ENCODE measurements at places on chromosomes 12 and 14.
A peak's percentile ranks its signal among the peaks of the same experiment; 100 is the strongest.

GRCh38 chr14:54908190-54908589 lies 5.6 kb upstream of the GCH1 start:
- DNase-seq: no peak

DNA sequence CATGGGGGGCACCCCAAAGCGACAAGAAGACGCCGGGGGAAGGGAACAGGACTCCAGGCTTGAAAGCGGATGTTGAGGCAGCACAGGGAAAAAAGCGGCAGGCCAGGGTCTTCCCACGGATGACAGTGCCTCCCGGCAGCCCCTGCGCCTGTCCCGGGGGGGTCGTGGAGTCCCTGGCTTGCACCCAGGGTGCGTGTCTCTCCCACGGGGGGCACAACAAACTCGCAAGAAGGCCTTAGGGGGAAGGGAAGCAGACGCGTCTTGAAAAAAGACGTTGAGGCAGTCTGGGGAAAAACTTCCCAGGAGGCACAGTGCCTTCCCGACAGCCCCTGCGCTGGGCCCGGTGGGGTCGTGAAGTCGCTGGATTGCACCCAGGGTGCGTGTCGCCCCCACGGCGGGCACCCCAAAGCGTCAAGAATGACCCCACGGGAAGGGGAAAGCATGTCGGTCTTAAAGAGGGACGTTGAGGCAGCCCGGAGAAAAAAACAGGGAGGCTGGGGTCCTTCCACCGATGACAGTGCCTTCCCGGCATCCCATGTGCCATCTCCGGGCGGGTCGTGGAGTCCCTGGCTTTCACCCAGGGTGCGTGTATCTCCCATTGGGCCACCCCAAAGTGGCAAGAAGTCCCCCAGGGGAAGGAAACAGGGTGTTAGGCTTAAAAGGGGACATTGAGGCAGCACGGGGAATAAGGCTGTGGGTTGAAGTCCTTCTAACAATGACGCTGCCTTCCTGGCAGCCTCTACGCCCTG lies 159.9 kb upstream of the ALG10B start:
- DNase-seq: no peak

DNA sequence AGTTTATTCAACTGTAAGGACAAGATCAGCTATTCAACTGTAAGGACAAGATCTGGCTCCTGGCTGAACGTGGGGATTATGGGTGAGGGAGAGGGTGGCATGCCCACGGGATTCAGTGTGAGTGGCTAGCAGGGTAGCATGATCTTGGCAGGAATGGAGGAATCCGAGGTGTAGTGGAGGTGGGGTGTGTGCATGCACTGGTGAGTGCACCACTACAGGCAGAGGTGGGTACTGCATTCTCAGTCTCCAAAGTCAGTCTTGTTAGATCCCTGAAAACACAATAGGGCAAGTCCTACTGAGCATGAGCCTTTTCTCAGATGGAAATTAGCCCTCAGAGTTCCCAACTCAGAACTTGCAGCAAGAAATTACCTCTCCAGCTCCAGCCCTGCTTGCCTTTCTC lies 32.2 kb upstream of the DCD start:
- DNase-seq: no peak

- no peak for DNase-seq
Observed at GRCh38 chr12:85352016-85352415, 72.0 kb downstream of the ALX1 start.

DNA sequence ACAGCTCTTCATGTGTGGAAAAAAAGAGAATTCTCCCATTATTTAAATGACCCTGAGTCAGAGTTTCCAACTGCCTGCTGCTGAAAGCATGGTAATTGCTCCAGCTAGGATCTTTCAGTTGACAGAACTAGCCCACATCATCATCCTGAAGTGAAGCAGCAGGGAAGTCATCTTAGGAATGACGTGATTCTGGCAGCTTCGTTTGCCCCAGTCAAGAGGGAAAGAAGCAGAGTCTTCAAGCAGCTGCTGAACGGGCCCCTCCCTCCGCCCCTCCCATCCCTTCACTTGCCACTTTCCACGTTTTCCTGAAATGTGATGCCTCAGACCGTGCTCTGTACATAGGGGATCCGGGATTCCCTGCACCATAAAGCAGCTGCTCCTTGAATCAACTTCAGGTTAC lies 455.0 kb upstream of the TMEM132C start:
- DNase-seq: no peak

- no peak for DNase-seq
Observed at GRCh38 chr14:53011053-53011462, 60.2 kb upstream of the FERMT2 start.

DNA sequence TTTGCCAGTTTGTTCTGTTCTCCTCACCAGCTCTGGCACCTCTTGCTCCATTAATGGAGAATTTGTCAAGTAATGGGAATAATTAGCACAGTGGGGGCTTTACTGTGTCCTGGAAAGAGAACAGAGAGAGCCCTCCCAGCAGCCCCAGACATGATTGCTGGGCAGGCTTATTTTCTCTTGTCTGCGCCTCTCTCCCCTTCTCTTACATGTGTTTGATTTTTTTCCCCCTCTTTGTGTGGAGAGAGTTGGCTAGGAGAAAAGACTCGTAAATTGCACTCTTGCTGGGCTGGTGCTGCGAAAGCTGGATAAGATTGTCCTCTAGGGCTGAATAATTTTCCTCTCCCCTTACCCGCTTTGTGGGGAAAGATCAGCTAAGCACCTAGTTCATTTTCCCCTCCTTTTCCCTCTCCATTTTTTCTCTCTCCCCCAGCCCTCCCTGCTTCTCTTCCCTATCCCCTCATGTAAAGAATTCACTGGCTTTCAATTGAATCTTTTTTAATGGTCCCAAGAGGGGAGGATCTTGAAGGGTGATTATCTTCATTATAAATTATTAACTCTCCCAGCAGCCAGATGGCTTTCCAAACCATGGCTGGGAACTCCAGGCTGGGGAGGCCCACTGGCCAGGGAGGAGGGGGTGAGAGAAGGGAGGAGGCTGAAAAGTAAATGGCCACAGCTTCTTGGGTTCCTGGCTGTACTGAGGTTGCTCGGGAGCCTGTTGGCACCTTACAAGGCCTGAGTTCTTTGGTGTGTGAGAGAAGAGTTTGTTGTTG lies 62.2 kb downstream of the NRXN3 start:
- DNase-seq: no peak

DNA sequence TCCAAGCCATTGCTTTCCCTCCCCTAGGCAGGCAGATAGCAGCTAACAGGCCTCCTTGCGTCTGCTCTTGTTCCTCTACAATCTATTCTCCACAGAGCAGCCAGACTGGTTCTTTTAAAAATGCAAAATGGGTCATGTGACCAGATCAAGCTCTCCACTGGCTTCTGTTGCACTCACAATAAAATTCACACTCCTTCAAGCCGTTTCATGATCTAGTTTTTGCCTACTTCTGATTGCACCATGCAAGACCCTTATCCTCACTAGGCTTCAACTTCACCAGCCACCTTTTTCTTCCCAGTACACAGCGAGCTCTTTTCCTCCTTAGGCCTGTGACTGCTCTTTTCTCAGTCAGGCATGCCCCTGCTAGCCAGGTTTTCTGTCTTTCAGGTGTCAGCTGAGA lies 6.1 kb upstream of the KRAS start:
- DNase-seq: no peak

DNA sequence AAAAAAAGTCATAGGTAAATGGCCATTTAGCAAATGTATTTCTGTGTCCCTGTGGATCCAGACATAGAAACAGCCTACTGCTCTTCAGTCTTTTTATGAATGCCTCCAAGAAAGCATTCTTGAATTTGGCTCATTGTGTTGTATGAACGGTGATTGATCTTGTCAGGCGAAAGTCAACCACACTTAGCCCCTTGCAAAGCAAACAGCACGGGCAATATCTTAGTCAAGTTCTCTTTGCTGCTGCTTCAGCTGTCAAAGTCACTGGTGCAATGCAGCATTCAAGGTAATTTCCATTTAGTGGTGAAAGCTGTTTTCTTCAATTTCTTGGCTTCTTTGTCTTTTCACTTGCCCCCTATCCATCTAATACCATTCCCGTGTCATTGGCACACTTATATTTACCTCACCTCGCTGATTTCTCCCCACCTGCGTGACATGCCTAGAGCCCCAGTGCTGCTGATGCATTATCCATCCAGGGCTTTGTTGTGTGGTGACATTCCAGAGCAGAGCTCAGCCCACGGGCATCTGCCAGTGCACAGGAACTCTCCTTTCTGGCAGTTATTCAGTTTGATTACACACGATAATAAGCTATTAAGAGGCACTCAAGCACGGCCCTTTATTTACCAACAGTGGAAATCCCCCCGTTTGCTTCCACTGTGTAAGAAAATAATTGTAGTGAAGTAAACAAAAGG lies 362.3 kb upstream of the NOVA1 start:
- DNase-seq: no peak

DNA sequence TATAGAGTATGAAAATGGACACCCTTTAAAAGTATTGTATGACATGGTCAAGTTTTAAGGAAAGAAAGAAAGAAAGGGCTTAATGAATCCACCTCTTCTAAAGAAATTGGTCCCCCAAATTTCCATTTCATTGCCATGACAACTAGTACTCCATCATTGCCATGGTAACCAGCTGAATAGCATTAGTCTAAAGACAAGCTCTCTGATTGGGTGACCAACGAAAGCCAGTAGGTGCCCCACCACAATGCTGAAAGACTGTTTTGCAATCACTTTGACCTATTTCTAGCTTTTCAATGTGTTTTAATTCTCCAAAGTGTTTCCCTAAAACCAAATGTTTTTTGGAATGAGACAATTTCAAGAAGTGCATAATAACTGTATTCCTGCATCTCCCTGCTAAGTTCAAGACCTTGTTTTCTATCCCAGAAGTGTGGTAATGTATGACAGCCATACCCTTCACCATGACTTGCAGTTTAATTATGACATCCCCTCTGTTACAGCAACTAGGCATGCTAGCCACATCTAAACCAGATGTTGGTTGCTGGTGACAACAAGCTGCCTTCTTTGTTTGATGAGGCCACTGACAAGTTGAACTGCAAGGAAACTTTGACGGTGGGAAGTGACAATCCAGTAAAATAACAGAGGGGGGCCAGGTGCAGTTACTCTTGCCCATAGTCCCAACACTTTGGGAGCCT lies 46.7 kb downstream of the KICS2 start:
- DNase-seq: no peak

DNA sequence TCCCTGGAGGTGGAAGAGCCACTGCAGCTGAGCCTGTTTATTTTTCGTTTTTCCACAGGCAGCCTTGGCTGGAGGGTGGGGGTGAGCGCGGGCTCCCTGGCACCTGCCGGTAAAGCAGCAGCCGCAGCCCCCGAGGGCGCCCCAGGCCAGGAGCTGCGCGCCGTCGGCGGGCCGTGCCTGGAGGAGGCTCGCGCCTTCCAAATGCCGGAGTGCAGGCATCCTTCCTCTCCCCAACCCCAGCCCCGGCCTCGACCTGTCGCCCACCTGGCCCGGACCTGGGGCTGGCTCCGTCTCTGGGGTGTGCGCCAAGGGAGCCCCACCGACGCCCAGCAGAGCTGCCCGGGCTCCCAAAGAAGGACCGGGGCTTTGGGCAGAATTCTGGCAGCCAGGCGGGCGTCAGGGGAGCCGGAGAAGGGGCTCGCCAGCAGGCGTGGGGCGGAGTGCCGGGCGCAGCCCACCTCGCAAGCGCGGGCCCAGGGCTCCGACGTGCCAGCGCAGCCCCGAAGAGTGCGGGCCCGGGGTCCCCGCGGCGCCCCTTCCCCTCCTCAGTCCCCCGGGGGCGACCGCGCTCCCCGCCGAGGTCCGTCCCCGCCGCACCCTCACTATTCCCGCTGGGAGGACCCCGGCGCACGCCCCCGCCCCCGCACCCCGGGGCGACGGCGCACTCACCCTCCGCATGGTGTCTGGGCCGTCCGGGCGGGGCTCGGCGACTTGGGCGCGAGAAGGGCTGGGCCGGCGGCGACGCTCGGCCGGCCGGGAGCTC lies 130.3 kb downstream of the NDUFA12 start:
- DNase-seq: no peak

- no peak for DNase-seq
Observed at GRCh38 chr14:38910092-38910491, 192.9 kb downstream of the SEC23A start.

- no peak for DNase-seq
Observed at GRCh38 chr14:96979611-96980074, 182.5 kb downstream of the VRK1 start.

DNA sequence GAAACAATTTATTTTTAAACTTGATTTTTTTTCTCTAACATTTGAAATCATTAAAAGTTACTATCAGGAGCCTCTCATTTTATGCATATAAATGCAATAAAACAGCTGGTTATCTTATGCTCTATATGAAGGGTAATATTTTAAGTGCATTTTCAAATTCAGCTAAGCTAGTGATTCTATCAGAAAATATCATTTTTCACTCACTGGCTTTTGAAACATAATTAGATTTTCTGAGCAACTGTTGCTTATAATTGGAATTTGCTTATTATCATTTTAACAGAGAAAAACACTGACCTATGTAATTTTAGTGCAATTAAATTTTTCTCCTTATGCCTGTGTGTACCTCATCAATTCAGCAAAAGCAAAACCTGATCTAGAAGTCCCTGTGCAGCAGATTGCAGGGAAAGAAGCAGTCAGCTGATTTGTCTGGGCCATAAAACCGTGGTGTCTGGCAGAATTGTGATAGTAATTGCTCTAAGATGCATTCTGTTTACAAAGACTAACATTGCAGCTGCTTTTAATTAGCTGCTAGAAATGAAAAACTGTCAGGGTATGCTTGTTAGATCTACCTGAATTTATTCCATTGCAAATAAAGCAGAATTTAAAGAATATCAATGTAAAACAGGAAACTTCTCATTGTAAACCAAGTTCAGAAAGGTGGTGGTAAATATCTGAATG lies 75.0 kb downstream of the BICD1 start:
- no peak for DNase-seq

GRCh38 chr12:56160193-56160763 lies 2.1 kb downstream of the MYL6 start:
- DNase-seq: peak; percentile 66

DNA sequence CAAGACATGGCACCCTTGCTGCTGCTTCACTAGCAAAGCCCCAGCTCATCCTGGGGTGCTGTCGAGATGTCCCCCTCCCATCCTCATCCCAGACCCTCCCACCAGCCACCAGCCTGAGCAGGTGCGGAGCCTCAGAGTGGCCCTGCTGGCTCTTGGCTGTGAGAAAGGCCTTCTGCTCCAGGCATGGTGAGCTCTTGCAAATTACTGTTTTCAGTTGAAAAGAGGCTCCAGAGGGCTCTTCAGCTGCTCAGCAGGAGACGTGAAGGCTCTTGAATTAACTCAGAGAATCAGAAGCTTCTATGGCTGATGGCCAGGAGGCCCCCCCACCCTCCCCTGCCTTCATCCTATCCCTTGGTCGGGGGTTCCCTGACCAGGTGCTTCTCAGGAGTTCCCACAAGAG lies 44.1 kb downstream of the WSCD2 start:
- no peak for DNase-seq

DNA sequence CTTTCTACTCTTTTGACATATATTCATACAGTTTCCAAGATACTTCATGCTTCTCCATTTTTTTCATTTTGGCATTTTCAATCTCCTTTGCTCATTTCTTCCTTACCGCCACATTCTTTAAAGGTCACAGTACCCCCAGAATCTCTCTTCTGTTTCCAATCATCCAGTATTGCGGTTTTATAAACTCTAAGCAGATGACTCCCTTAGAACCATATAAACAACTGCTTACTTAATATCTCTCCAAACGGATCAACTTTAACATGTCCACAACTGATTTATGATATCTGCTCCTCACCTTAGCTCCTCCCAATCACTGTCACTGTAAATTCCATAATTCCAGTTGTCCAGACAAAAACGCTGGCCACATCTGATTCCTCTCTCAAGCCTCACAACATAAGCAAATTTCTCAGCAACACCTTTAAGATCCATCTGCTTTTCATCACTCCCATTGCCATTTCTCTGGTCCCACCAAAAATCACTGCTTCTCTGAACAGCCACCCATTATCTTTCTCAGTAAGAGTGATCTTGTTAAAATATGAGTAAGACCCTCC lies 49.6 kb downstream of the HNRNPC start:
- no peak for DNase-seq

GRCh38 chr12:51848841-51849735 lies 570 bp upstream of the FIGNL2 start:
- DNase-seq: no peak

All from activated CD4-positive, alpha-beta T cell treated with anti-CD3 and anti-CD28 coated beads for 4 hours (primary cell).